Smooth muscle cell of the pulmonary artery (primary cell): ENCODE measurements at places on chromosomes 3 and 15. TPM values are rescaled to one million over a fixed set of nuclear protein-coding genes. Genes with fewer than 3 reads are reported as not detected.

Gene DCUN1D1
- total RNA-seq, result 27.4 and 40.7 TPM in 2 replicates

Gene GABRA5
- not detected in 2 replicates for total RNA-seq

Gene IL17RE
- total RNA-seq, result 0.89 and 2.1 TPM in 2 replicates

Gene ISL2
- 0.46 TPM in 1 of 2 replicates, not detected in the other for total RNA-seq

Gene CCNB2
- 4.0 and 11.1 TPM in 2 replicates for total RNA-seq

Gene LRRC34
- total RNA-seq, result 1.3 and 1.8 TPM in 2 replicates

Gene LRRC31
- not detected in 2 replicates for total RNA-seq

Gene SLC24A5
- total RNA-seq, result not detected in 2 replicates

Gene PLAAT1
- total RNA-seq, result not detected in 2 replicates

Gene GABRB3
- 0.66 and 1.3 TPM in 2 replicates for total RNA-seq

Gene STRC
- total RNA-seq, result 0.17 TPM in 1 of 2 replicates, not detected in the other

Gene IQCH
- 4.0 and 5.0 TPM in 2 replicates for total RNA-seq

Gene ATP13A5
- not detected in 2 replicates for total RNA-seq

Gene ADAMTS17
- total RNA-seq, result 4.8 and 6.6 TPM in 2 replicates

Gene IL5RA
- total RNA-seq, result not detected in 2 replicates

Gene PIERCE2
- total RNA-seq, result 1.7 and 3.1 TPM in 2 replicates

Gene ASB14
- total RNA-seq, result not detected in 2 replicates

Gene TF
- 0.20 and 0.43 TPM in 2 replicates for total RNA-seq

Gene ITGB5
- 842 and 876 TPM in 2 replicates for total RNA-seq

Gene ANKRD63
- not detected in 2 replicates for total RNA-seq

Gene PLD1
- 16.9 and 36.3 TPM in 2 replicates for total RNA-seq

Gene CCDC54
- total RNA-seq, result not detected in 2 replicates

Gene CFAP100
- not detected in 2 replicates for total RNA-seq

Gene TP63
- 0.20 and 0.85 TPM in 2 replicates for total RNA-seq

Gene ZNF148
- 33.2 and 34.1 TPM in 2 replicates for total RNA-seq

Gene GOLGA8H
- total RNA-seq, result 0.30 and 0.39 TPM in 2 replicates

Gene CD200
- total RNA-seq, result 12.3 and 12.8 TPM in 2 replicates

Gene ACOX2
- total RNA-seq, result 18.3 and 22.9 TPM in 2 replicates

Gene RETNLB
- total RNA-seq, result not detected in 2 replicates

Gene KPNA4
- 37.7 and 48.7 TPM in 2 replicates for total RNA-seq

Gene CKMT1B
- total RNA-seq, result not detected in 2 replicates

Gene DNAH1
- total RNA-seq, result 4.2 and 5.5 TPM in 2 replicates

Gene CLDN16
- under 0.01 and 0.30 TPM in 2 replicates for total RNA-seq

Gene SAMD7
- not detected in 2 replicates for total RNA-seq

Gene DUOX1
- total RNA-seq, result 0.13 TPM in 1 of 2 replicates, not detected in the other

Gene GRK7
- total RNA-seq, result not detected in 2 replicates

Gene CGNL1
- total RNA-seq, result 5.3 and 8.0 TPM in 2 replicates

Gene UBA3
- 52.1 and 64.4 TPM in 2 replicates for total RNA-seq

Gene MINDY4B
- not detected in 2 replicates for total RNA-seq

Gene PDCD10
- 46.4 and 53.9 TPM in 2 replicates for total RNA-seq

Gene SLC6A20
- not detected in 2 replicates for total RNA-seq

Gene RFTN1
- 52.8 and 111 TPM in 2 replicates for total RNA-seq

Gene CCNL1
- total RNA-seq, result 105 and 155 TPM in 2 replicates

Gene NANOGP8
- total RNA-seq, result not detected in 2 replicates

Gene MYL3
- total RNA-seq, result not detected in 2 replicates

Gene ZIC4
- total RNA-seq, result 0.07 TPM in 1 of 2 replicates, not detected in the other

Gene GOLGA8A
- total RNA-seq, result 20.2 and 33.6 TPM in 2 replicates

Gene PPP4R2
- total RNA-seq, result 52.3 and 64.7 TPM in 2 replicates

Gene FAM3D
- total RNA-seq, result not detected in 2 replicates

Gene C3orf22
- not detected in 2 replicates for total RNA-seq

Gene SNRPA1
- total RNA-seq, result 9.2 and 10.6 TPM in 2 replicates
